ENCODE measurements at places on chromosomes 3 and 15.
A peak's percentile ranks its signal among the peaks of the same experiment; 100 is the strongest.

GRCh38 chr15:85718981-85719380 lies 75.7 kb downstream of the KLHL25 start:
- no peak for DNase-seq
- H3K36me3 ChIP-seq = peaks cover 13% of the 10 kb centered on the region
- H3K4me1 ChIP-seq = no peaks in the 10 kb centered on the region
- no peak overlapping the region for H3K4me3 ChIP-seq
- H3K27me3 ChIP-seq = no peaks in the 10 kb centered on the region

DNA sequence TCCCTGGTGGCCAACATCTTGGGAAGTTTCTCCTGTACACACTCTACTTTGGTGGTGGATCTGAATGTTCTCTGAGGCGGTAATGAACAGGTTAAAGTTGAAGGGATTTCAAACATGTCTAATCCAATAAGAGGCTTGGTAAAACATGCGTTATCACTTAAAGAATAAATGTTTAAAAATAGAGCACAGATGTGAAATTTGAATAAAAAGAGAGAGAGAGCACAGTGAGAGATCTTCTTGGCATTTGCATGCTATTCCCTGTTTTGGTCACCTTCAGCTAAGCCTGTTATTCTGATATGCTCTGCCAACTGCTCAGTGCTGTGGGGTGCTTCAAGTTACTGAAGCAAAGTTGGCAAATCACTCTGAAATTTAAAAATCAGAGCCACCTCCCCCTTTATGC lies 237.7 kb upstream of the WNT5A start:
- no peak overlapping the region for H3K27ac ChIP-seq
- peaks cover 36% of the 10 kb centered on the region for H3K27me3 ChIP-seq
- H3K36me3 ChIP-seq = no peaks in the 10 kb centered on the region
- H3K4me1 ChIP-seq = no peaks in the 10 kb centered on the region
- no peak for DNase-seq

GRCh38 chr3:170792471-170792870 lies 77.5 kb downstream of the RPL22L1 start:
- H3K4me1 ChIP-seq = no peaks in the 10 kb centered on the region
- no peak overlapping the region for H3K27ac ChIP-seq
- DNase-seq = peak; percentile 40
- H3K4me3 ChIP-seq = no peak overlapping the region

GRCh38 chr3:159783780-159784742 lies 204.6 kb upstream of the IL12A start:
- H3K27me3 ChIP-seq = no peaks in the 10 kb centered on the region
- peaks cover 21% of the 10 kb centered on the region for H3K4me1 ChIP-seq
- no peak overlapping the region for H3K4me3 ChIP-seq
- peak overlapping the region; percentile 81 for H3K27ac ChIP-seq
- no peak for DNase-seq

GRCh38 chr15:72033711-72034110 lies 84.2 kb downstream of the MYO9A start:
- no peak overlapping the region for H3K4me3 ChIP-seq
- peak; percentile 9 for DNase-seq
- no peaks in the 10 kb centered on the region for H3K27me3 ChIP-seq
- H3K27ac ChIP-seq = no peak overlapping the region

- no peak overlapping the region for H3K27ac ChIP-seq
- no peak overlapping the region for H3K4me3 ChIP-seq
- peaks cover 8% of the 10 kb centered on the region for H3K36me3 ChIP-seq
- peak; percentile 6 for DNase-seq
Measured at GRCh38 chr3:125035217-125035616, 20.6 kb downstream of the HEG1 start.

GRCh38 chr15:29452881-29453731 lies 183.5 kb upstream of the NSMCE3 start:
- H3K27me3 ChIP-seq = peaks cover 4% of the 10 kb centered on the region
- DNase-seq = no peak
- no peak overlapping the region for H3K27ac ChIP-seq
- H3K36me3 ChIP-seq = no peaks in the 10 kb centered on the region
- no peak overlapping the region for H3K4me3 ChIP-seq
- H3K4me1 ChIP-seq = peaks cover 4% of the 10 kb centered on the region

- H3K36me3 ChIP-seq = no peaks in the 10 kb centered on the region
- no peaks in the 10 kb centered on the region for H3K27me3 ChIP-seq
- no peak overlapping the region for H3K27ac ChIP-seq
- H3K4me1 ChIP-seq = no peaks in the 10 kb centered on the region
- H3K4me3 ChIP-seq = no peak overlapping the region
Measured at GRCh38 chr3:95939235-95939809, 875.1 kb upstream of the EPHA6 start.

DNA sequence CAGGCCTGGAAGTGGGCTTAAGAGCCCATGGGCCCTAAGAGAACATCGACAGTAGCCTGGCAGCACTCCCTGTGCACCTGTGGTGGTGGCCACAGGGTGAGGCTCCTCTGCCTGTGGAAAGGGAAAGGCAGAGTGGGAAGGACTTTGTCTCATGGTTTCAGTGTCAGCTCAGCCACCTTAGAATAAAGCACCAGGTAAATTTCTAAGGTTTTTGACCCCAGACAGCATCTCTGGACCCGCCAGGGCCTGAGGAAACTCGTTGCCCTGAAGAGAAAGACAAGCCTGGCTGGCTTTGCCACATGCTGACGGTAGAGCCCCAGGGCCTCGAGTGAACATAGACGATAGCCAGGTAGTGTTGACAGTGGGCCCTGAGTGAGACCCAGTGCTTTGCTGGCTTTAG lies 22.1 kb downstream of the GOLGA6A start:
- no peak for DNase-seq
- H3K4me1 ChIP-seq = no peaks in the 10 kb centered on the region
- peaks cover 16% of the 10 kb centered on the region for H3K27me3 ChIP-seq
- H3K27ac ChIP-seq = no peak overlapping the region

DNA sequence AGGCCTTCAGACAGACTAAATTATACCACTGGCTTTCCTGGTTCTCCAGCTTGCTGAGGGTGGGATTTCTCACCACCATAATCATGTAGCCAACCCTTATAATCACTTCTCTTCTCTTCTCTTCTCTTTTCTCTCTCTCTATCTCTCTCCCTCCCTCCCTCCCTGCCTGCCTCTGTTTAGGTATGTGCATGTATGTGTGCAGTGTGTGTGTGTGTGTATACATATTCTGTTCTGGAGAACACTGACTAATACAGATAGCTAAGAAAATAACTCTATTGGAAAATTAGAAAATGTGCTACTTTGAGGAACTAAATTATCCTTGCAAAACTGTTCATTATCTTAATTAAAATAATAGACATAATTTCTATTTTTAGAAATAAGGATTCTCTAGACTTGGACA lies 118.6 kb upstream of the GADL1 start:
- no peak overlapping the region for H3K27ac ChIP-seq
- no peak overlapping the region for H3K4me3 ChIP-seq
- no peak for DNase-seq
- H3K27me3 ChIP-seq = no peaks in the 10 kb centered on the region
- no peaks in the 10 kb centered on the region for H3K4me1 ChIP-seq

DNA sequence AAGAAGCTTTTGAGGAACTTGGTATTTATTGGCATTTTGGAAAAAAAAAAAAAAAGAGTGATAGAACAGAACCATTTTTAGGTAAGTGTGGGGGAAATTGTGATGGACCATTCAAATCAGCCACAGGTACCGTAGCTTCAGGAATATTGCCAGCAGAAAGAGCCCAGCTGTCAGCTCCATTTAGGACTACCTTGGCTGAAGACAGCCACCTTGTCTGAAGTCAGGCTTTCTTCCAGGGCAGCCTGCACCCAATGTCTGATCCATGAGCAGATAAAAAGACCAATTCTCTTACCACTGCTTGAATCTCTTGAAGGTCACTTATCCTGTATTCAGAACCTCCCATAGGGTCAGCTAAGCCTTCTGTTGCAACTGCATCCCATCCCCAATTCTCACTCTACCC lies 37.6 kb downstream of the SLCO3A1 start:
- no peak overlapping the region for H3K4me3 ChIP-seq
- no peaks in the 10 kb centered on the region for H3K36me3 ChIP-seq
- no peak overlapping the region for H3K27ac ChIP-seq
- no peak for DNase-seq

- H3K36me3 ChIP-seq = no peaks in the 10 kb centered on the region
- no peak overlapping the region for H3K4me3 ChIP-seq
- H3K27me3 ChIP-seq = peaks cover 8% of the 10 kb centered on the region
- H3K27ac ChIP-seq = no peak overlapping the region
Measured at GRCh38 chr3:32000877-32001276, 19.3 kb downstream of the ZNF860 start.

DNA sequence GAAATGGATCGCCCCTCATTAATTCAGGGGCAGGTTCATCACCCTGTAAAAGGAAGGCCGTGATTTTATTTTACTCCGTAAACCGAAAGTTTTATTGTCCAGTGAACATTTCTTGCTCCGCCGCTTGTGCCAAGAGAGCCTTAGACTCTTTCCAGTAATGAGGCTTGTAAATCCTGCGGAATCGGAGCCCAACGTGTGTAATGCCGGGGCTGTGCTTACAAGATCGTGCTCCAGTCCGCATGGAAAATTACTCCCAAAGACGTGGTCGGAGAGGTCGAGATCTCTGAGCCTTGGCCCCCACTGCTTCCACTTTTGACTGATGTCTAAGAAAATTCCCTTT lies 649 bp upstream of the PLOD2 start:
- peak overlapping the region; percentile 84 for H3K27ac ChIP-seq
- no peaks in the 10 kb centered on the region for H3K36me3 ChIP-seq
- peaks cover 2% of the 10 kb centered on the region for H3K4me1 ChIP-seq
- H3K27me3 ChIP-seq = no peaks in the 10 kb centered on the region
- peak overlapping the region; percentile 95 for H3K4me3 ChIP-seq

DNA sequence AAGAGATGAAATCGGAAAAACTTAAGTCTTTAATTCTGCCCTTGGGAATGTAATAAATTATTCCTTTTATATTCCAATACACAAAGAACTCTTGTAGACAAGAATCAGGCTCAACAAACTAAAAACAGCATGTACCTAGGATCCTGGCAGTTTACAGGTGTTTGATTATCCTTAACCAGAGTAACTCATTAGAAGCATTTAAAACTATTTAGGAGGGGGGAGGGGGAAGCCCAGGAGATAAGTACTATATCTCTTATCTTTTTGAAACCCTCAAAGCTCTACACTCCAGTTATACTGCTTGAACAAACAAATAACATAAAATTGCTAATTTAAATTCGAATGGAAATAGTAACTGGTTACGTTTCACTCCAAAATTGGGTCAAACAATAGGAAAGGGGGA lies 1.9 kb downstream of the CNBP start:
- H3K27me3 ChIP-seq = no peaks in the 10 kb centered on the region
- H3K4me3 ChIP-seq = peak overlapping the region; percentile 85
- peaks cover 6% of the 10 kb centered on the region for H3K36me3 ChIP-seq
- peaks cover 12% of the 10 kb centered on the region for H3K4me1 ChIP-seq
- no peak overlapping the region for H3K27ac ChIP-seq

DNA sequence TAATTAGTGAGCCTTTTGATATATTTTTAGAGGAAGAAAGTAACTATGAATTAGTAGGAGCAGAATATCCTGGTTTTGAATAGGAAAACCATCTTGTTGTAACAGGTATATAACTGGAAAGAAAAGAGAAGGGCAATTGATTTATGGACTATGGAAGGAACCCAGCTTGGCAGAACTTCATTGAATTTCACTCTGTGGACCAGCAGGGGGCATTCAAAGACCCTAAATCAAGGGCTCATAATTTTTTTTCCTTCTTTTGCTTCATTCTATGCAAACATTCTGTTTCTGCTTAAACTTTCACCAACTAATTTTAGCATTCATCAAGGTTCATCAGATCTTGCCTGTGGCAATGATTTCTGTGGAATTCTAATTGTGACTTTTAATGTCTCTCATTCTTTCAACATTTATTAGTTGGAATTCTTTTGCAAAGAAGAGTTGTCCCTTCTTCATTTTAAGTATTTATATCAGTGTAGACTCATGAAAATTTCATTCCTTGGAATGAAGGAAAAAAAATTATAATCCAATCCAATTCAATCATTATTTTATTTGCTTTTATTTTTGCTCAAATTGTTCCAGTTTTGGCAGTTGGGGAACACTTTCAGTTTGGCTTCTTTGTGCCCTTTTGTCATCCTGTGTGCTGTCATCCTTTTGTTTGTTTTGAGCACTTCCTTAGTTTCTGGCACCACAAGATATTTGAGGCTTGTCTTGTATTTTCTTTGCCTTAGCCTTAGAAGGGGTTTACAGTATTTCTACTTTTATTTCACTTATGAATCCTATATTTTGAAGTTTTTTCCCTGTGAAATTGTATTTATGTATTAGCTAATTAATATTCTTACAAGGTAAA lies 30.4 kb downstream of the NXPE3 start:
- H3K4me3 ChIP-seq = no peak overlapping the region
- DNase-seq = peak; percentile 63
- H3K27me3 ChIP-seq = no peaks in the 10 kb centered on the region
- peaks cover 3% of the 10 kb centered on the region for H3K4me1 ChIP-seq
- H3K36me3 ChIP-seq = peaks cover 6% of the 10 kb centered on the region

- DNase-seq = no peak
- H3K4me1 ChIP-seq = peaks cover 16% of the 10 kb centered on the region
- H3K27me3 ChIP-seq = no peaks in the 10 kb centered on the region
- H3K36me3 ChIP-seq = no peaks in the 10 kb centered on the region
- no peak overlapping the region for H3K27ac ChIP-seq
Measured at GRCh38 chr3:46537779-46538178, 28.3 kb downstream of the LRRC2 start.

DNA sequence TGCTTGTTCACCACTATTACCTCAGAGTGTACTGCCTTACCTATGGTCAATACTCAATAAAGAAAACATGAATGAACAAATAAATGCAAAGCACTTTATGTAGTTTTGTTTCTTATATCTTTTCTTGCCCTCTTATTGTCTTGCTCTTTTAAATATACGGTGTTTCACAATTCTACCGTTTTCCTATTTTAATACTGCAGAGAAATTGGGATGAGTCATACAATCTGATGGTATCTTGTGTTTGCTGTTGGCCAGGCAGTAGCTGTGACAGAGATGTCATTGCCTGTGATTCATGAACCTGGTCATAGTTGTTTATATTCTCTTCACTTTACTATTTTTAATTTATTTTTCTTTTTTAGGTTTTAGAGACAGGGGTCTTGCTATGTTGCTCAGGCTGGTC lies 48.3 kb downstream of the SERP1 start:
- H3K4me3 ChIP-seq = no peak overlapping the region
- H3K4me1 ChIP-seq = peaks cover 1% of the 10 kb centered on the region
- peaks cover 2% of the 10 kb centered on the region for H3K36me3 ChIP-seq
- no peaks in the 10 kb centered on the region for H3K27me3 ChIP-seq

GRCh38 chr3:12115849-12116248 lies 42.9 kb downstream of the TIMP4 start:
- no peaks in the 10 kb centered on the region for H3K36me3 ChIP-seq
- H3K4me3 ChIP-seq = no peak overlapping the region

GRCh38 chr3:111715911-111716523 lies 120.9 kb upstream of the ZBED2 start:
- no peaks in the 10 kb centered on the region for H3K36me3 ChIP-seq
- peak; percentile 46 for DNase-seq
- H3K27ac ChIP-seq = no peak overlapping the region
